Heart left ventricle (tissue), 16 donors: ENCODE measurements at places on chromosomes 16 and 17.
A peak's percentile ranks its signal among the peaks of the same experiment; 100 is the strongest.

GRCh38 chr17:77640916-77641605 lies 317.4 kb upstream of the TNRC6C start:
- DNase-seq, result no peak

DNA sequence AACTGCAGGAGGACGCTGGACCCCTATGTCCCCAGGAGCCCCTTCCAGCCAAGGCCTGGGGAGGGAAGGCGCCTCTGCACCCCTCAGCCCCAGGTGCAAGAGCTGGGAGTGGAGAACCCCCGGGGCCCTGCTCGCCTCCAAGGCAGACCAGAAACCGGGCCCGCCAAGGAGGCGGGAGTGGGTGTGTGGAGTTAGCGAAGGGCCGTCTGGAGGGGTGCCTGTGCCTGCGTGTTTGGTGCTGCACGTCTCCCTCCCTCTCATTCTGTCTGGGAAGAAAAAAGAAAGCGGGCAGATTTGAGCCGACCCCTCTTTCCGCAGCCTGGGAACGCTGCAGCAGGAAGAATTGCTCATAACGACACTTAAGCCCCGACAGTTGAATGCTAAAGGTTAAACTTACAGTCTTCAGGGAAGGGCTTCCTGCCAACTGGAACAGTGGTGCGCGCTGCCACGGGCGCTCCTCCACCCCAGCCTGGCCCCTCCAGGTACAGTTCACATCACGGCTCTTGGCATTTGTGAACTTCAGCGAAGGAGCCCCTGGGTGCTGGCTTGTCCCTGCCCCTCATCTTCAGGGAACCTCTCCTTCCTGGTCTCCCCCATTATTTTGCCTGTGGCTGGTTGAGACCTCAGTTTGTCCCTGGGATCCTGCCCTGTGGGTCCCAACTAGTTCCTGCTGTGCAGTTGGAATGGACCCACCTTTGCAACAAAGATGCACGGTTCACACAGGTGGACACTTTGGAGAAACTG lies 19.2 kb upstream of the ZFHX3 start:
- DNase-seq, result peak; percentile 62

- DNase-seq, result peak; percentile 73
These were observed at the start of gene UNC119 for GRCh38 chr17:28552176-28552999. Gene UNC119, minus strand, starts transcription at chr17:28552624. Its CDS starts 67 bp downstream, at chr17:28552557.

GRCh38 chr17:15512071-15512709 lies 44.8 kb upstream of the CDRT4 start:
- no peak for DNase-seq

- DNase-seq, result no peak
These were observed 35.0 kb upstream of the BCAR1 start for GRCh38 chr16:75286389-75286788.

DNA sequence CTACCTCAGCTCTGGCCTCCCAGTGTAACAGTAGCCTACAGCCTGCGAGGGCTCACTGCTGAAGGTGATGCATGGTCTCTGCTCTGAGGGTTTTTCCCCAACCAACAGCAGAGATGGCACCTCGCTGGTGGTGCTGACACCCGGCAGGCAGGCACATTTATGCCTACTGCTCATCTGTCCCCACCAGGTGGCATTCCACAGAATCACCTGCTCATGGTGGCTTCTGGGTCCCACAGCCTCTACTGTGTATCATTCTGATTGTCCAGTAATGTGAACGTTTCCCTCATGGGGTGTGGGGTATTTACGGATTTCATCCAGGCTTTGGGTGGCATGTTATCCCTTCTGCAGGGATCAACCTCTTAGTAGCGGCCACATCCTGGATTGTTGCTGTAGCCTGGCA lies 331.5 kb downstream of the SNX29 start:
- no peak for DNase-seq

- DNase-seq, result no peak
These were observed 22.6 kb downstream of the LRRC36 start for GRCh38 chr16:67349172-67349571.

GRCh38 chr17:54795046-54795445 lies 105.6 kb upstream of the TOM1L1 start:
- DNase-seq, result no peak
